ENCODE measurements at places on chromosomes 2 and 18.

DNA sequence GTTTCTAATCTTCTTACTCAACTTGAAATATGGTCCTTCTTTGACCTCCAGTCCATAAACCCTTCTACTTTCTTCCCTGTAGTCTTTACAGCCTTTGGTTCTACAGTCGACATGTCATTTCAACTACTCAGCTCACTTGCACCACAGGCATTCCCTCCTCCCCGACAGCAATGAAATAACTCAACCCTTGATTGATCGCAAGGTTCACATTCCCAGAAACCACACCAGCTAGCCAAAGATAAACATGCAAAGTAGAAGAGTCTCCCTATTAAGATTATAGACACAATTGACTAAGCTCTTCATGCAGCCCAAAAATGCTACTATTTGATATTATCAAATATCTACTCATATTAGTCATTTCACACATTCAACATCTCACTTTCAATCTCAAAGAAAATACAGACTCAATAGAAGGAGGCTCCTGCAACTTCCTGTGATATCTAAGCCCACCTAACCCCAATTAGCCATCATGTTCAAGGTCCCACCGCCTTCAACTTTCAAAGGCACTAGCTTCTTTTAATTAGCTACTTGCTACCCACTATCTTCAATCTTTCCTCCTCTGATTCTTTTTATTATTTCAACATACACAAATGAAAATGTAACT, 50.8 kb downstream of the RTTN start:
- peak; percentile 91 for DNase-seq

DNA sequence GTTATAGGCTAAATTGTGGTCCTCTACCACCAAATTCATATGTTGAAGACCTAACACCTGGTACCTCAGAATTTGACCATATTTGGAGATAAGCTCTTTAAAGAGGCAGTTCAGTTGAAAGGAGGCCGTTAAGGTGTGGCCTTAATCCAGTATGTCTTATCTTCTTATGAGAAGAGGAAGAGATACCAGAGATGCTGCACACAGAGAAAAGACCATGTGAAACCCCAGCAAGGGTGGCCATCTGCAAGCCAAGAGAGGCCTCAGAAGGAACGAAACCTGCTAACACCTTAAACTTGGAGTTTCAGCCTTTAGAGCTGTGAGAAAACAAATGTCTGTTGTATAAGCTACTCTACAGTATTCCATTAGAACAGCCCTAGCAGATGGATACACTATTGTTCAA, 528.1 kb upstream of the DCC start:
- DNase-seq, result no peak

DNA sequence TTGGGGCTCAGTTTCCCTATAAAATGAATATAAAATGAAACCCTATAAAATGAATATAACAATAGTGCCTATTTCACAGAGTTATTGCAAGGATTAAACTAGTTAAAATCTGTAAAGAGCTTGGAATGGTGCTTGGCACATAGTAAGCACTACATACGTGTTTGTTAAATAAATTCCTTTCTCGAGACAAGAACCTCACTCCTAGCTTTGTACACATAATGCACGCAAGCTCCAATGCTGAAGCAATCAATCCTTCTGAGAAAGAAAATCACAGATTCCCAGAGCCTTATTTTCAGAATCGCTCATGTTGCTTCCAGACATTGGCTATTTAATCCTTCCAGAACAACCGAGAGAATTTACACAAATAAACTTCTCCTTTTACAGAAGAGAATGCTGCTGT, 440.9 kb downstream of the IRS1 start:
- no peak for DNase-seq

GRCh38 chr2:25365241-25365640, 23.5 kb upstream of the DNMT3A start:
- peak; percentile 59 for DNase-seq

DNA sequence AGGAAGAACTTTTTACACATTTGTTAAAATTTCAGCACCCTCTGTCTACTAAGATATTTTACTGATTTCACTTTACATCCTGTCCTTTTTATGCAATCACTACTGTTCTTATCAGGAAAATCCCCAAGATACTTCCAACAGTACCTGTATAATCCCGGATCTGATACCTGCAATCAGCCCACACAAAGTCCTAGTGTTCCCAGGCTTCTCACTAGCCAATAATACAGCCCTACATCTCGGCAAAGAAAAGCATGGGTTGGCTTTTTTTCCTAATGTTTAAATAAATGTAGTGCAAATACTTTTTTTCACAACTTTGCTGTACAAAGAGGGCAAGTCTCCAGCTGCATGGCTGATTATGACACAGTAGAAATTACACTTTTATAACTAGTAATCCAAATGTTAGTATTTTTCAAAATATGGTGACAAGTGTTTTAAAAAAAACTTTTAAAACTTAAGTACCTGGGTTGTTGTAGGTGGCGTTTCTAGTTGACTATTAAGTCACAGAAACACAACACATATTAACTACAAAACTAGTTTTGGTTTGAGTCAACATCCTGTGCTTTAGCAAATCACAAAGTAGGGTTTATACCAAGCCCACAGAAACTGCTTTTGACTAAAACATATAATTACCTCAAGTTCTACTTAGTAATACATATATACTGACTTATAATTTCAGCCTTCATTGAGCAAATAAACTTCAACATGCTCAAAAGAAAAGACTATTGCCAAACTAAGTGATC, 19.5 kb downstream of the CNOT11 start:
- peak; percentile 69 for DNase-seq

- no peak for DNase-seq
Measured at GRCh38 chr2:49226360-49226759, 72.0 kb upstream of the FSHR start.

GRCh38 chr2:29765721-29766120, 155.7 kb downstream of the ALK start:
- no peak for DNase-seq

DNA sequence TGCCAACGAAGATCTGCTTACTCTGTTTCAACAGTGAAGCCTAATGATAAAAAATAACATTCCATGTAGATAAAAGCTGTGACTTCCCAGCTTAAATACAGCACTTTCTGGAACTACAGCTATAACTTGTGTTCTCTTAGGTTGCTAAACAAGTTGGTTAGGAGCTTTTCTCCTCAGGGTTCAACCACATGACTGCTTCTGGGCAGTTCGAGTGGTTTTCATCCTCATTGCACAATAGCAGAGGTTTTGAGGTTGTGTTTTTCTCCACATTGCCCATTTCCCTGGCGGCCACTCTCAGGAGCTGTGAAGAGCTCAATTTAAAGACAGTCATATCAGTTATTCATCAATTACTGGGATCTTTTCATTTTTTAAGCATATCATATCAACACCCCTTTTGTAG, 102.2 kb upstream of the CYP1B1 start:
- peak; percentile 94 for DNase-seq

- DNase-seq, result no peak
Measured at GRCh38 chr2:138794724-138795123, 14.5 kb upstream of the NXPH2 start.

- DNase-seq, result no peak
Measured at GRCh38 chr2:64582774-64583340, 58.7 kb downstream of the AFTPH start.

- peak; percentile 87 for DNase-seq
Measured at GRCh38 chr2:36459725-36460137, 104.2 kb downstream of the CRIM1 start.

GRCh38 chr2:11914455-11914854, 168.0 kb downstream of the LPIN1 start:
- peak; percentile 93 for DNase-seq

DNA sequence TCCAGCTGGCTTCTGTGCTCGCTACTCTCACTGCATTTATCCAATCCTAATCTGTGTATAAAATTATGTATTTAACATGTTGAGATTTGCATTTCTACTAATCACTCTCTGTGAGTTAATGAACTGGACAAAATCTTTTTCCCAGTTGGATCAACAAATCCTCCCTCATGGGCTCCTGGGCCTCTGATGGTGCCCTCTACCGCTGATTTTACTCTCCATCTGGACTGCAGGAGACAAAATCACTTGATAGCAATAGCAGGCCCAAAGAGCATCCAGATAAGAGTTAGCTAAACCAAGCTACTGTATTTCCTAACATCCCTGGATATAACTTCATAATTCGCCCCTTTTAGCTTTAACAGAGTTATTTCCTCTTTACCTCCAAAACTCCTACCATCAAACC, 14.4 kb downstream of the REG3G start:
- DNase-seq, result no peak

DNA sequence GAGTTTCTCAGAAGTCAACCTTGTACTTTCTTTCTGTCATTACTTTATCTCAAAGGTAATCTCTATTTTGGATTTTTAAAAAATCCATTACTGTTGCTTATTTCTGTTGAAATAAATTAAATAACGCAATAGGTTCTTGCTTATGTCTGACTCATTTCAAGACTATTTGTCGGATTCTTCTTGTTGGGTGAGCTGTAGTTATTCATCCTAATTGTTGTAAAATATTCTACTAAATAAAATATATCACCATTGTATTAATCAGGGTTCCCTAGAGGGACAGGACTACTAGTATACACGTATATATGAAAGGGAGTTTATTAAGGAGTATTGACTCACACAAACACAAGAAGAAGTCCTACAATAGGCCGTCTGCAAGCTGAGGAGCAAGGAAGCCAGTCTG, 403.9 kb upstream of the CYRIA start:
- no peak for DNase-seq

DNA sequence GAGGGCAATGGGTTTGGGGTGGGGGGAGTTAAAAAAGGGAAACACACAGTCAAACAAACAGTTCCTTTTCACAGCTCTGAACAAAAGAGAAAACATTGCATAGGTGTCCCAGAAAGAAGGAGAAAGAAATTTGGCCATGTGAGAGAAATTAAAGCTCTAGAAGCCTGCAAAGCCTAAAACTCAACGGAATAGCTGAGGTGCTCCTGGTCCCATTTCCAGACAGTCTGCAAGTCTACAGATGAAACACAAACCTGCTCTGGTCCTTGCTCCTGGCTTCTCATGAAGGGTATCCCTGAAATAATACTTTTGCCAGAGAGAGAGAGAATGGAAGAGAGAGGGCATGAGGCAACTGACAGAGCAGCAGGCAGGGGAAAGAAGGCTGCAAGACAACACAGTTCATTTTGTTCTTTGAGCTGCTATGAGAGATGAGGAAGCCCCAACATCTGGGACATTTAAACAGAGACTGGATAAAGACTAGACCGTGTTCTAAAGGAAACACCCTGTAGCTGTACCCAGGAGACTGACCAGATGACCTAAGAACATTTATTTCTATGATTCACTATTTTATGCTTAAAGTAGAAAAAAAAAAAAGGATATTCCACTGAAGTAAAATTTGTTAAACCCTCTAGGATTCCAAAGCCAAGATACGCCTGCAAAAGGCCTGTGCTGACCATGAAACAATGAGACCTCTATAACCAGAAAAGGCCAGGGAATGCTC, 57.3 kb upstream of the CYP26B1 start:
- no peak for DNase-seq

GRCh38 chr2:179274749-179275148, 10.1 kb upstream of the SESTD1 start:
- no peak for DNase-seq

DNA sequence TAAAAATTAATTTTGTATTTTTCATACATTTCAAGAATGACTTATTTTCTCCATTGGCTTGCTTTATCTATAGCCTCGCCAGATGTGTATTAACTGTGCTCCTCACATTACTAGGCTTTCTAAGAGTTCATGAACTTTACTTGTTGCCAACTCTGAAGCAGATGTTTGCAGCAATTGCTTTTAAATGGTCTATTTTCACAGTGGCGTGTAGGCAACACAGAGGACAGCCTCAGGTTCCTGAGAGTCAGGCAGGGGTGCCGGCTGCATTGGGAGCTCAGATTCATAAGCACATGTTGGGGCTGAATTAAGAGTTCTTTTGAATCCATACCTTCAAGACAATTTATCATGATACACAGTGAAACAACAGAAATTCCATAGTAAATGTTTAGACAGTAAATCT, 179.2 kb upstream of the PXDN start:
- DNase-seq, result no peak

DNA sequence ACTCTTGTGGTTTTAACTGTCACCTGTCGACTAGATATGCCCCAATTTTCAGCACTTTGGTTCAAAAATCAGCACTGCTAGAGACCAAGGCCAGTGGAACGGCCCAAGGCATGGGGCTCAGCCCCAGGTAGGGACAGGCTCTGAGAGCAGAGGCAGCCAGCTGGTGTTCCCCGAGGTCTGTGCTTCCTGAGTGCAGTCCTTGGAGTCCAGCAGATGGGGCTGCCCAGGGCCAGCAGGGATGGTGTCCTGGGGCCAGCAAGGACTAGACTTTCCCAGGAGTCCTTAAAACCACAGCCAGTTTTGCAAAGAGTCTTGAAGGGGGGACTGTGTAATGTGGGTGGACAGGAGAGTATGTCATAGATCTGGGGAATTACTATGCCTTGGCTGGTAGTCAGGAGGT, 56.3 kb downstream of the POMC start:
- no peak for DNase-seq

DNA sequence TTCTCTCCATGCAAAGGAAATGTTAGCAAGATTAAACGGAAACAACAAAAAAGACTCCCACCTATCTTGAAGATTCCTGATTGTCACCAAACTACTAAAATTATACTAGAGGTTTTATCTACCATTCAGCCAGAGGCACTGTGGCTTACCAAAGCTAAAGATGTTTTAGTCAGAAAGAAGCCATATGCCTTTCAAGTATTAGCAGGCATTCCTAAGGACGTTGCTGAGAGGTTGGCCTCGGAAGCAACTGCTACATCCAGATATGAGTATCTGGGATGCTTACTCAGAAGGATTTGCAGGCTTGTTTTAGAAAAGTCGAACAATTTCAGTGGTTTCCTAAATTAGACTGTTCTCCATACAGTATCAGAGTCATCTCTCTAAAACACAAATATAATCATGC, 88.3 kb upstream of the UBE2E3 start:
- DNase-seq, result no peak

DNA sequence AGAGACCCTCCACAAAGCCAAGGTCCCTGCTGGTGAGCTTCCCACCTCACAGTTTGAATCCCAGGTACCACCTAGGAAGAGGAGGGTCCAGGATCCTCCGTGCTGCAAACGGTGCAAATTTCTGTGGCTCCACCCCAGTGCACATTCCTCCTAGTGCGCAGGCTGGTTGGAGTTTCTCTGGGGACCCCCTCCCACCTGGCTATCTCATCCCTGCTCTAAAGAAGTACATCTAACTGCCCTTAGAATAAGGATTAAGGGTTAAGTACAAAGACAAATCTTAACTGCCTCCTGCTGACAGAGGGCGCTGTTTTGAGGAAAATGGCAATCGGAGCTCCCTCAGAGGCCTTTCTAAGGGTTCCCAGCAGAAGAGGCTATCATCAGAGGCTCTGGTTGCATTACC, 109.6 kb upstream of the FSIP2 start:
- no peak for DNase-seq

- peak; percentile 81 for DNase-seq
Measured at GRCh38 chr2:39696838-39697237, 31.1 kb downstream of the TMEM178A start.

DNA sequence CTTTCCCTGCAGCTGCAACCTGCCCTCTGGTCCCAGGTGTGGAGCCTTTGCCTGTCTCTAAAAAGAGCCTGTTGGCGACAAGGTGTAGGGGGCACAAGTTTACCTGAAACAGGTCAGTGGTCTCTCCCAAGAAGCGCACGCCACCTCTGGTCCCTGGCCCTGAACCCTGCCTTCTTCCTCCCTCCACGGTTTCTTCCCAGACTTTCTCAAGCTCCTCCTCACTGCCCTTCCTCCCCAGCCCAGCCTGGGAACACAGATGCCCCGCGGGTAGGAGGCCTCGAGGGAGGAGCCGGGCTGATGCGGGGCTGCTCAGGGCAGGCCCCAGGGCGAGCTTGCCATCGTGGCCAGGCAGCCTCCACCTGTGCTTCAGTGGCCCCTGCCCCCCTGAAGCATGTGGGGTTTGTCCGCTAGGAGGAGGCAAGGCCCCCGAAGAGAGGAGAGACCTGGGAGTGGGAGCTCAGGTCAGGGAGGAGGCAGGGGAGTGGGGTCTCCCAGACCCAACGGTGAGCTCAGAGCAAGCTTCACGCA, 89.5 kb downstream of the SMAD7 start:
- no peak for DNase-seq
